ENCODE measurements at places on chromosomes 5 and 9.
A peak's percentile ranks its signal among the peaks of the same experiment; 100 is the strongest.

DNA sequence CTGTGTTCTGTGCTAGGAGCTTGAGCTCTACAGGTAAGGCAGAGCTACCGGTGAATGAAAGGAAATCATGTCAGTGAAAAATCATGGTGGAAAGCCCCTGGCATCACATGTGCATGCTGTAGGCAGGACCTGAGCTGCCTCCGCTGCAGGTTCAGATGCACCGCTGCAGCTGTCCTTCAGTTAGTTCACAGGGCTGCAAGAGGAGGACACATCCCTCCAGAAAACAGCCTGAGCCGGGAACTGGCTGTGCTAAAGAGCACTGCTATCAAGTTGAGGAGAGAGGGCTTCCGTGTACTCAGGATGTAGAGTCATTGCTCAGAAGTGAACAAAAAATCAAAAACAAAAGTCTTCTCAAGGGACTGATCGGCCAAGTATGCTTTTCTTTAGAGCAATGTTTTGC is 138.6 kb downstream of the ERCC6L2 start:
- no peak for DNase-seq

DNA sequence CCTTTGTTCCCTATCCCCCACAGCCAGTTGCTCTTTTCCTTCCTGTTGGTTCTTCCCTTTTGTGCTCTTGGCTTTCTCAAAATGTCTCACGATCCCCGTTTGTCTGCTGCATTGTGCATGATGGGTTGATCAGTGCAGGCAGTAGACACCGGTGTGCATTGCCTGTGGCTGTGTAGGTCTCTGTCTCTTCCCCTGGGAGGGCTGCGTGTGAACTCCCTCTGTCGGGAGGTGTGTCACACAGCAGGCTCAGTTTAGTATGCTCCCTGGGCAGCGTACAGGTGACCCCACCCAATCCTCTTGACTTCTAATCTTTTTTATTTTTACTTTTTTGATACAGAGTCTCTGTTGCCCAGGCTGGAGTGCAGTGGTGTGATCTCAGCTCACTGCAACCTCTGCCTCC is 265.3 kb downstream of the FSTL4 start:
- no peak for DNase-seq

GRCh38 chr9:6234014-6234413 is 18.4 kb downstream of the IL33 start:
- DNase-seq: no peak

GRCh38 chr9:114026335-114026734 is 51.8 kb downstream of the AMBP start:
- DNase-seq: no peak

DNA sequence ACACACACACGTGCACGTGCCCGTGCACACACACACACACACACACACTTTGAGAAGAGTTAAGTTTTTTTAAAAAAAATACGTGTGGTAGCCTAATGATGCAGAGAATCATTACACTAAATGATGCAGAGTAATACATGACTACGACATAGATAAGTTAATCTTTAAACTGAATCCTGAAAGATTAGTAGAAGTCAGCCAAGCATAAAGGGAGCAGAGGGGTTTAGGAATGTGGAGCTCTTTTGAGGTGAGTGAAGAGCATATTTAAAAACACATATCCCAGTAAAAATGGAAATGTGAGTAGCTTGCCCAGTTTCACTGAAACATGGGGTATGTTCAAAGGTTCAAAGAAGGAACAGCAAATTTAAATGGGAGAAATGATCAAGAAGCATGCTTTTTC is 61.3 kb upstream of the TYRP1 start:
- DNase-seq: no peak

GRCh38 chr9:92463387-92463786 is 18.9 kb downstream of the ASPN start:
- no peak for DNase-seq

GRCh38 chr9:136198605-136199083 is 6.3 kb downstream of the LHX3 start:
- no peak for DNase-seq

DNA sequence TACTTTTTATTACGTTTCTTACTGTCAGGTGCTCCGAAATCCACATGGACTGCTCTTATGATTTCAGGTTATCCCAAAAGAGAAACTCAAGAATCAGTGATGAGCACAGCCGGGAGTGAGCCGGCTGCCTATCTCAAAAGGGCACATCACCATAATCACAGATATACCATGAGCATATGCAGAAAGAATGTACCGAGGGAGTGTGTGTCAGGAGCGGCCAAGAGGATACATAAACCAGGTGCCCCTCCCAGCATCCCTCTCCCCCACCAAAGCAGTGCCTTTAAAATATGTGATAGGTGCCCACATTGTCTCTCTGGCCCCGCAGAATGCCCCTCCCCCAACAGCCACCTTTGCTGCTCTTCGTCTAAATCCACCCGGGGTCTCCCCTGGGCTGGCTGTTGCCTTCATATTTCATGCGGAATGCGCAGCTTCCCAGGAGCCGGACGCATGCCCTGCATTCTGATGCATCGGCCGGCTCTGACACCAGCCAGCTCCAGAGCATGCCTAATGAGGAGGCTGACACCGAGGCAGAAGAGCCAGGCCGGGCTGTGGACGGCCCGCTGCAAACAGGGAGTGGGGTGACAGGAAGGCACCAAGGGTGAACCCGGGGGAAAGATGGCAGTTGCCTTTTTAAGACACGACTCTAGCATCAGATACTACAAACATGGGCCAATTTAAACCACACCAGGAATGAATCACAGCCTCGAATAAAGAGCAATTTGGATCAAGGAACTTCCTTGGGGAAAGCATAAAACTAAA is 652.3 kb downstream of the BNC2 start:
- no peak for DNase-seq

DNA sequence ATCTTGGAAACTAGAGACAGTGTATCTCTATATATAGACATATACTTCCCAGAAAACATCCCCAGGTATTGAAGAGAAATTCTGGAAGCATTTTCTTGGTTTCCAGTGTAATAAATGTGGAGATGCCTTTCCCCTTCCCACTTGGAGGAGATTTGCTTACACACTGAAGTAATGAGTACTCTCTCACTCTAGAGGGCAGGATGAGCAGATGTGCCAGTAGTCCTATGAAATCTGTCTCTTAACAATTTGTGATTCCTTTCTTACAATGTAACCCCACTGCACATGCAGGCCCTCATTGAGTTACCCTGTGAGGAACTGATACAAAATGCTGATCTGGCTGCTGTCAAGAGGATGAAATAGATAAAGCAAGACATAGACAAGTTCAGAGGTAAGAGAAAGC is 567.2 kb downstream of the SLCO4C1 start:
- DNase-seq: peak; percentile 2

GRCh38 chr9:27088981-27089380 is 20.0 kb upstream of the TEK start:
- no peak for DNase-seq

DNA sequence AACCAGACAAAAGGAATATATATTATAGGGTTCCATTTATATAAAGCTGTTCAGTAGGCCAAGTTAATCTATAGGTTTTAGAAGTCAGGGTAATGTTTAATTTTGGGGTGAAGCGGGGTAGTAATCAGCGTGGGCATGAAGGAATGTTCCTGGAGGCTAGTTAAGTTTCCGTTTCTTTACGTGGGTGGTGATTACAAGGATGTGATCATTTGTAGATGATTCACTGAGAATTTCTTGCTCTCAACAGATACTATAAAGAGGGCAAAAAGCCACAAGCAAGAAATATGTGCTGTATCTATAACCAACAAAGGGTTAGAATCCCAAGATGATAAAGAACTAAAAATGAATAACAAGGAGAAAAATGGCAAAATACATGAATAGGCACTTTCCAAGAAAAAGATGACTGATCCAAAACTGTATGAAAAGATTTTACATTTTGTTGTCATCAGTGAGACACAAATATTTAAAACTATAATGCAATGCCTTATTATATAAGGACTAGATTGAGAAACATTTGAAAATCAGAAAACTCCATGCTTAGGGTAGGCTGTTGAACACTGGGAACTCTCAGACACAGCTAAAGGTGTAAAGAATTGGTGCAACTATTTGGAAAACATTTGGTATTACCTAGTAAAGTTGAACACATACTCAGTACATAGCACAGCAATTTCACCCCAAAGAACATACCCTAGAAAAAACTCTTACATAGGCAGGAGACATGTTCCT is 224.3 kb upstream of the S1PR3 start:
- peak; percentile 57 for DNase-seq

DNA sequence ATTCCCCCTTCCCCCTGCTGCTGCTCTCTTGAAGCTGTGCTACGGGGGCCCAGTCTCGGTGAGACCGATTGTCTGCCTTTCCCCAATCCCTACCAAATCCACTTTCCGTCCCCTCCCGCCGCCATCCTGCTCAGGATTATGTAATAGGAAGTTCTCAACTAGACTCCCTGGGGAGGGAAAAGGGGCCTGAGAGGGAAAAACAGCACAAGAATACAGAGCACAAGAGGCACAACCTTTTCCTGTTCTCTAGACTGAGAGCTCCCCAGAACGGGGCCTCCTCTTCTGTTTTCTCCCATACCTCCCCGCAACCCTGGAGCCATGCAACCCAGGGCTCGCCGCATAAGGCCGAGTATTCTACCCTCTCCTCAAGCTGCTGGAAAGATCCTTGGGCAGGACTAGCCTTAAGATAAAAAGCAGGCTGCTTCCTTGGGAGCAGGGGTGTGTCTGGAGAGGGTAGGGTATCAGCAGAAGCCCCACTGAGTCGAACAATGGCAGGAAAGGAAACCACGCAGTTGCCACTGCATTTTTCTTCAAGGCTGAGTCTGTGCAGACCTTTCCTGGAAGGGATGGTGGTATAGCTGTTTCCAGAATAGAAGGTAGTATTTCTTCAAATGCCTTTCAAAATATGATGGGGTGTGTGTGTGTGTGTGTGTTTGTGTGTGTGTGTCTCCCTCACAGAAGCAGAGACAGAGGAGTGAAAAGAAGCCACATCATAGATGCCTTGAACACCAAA is 12.9 kb downstream of the MYORG start:
- DNase-seq: no peak

GRCh38 chr5:15650266-15650665 is 150.3 kb downstream of the FBXL7 start:
- DNase-seq: no peak

GRCh38 chr9:90219548-90220118 is 423.0 kb downstream of the DIRAS2 start:
- no peak for DNase-seq

DNA sequence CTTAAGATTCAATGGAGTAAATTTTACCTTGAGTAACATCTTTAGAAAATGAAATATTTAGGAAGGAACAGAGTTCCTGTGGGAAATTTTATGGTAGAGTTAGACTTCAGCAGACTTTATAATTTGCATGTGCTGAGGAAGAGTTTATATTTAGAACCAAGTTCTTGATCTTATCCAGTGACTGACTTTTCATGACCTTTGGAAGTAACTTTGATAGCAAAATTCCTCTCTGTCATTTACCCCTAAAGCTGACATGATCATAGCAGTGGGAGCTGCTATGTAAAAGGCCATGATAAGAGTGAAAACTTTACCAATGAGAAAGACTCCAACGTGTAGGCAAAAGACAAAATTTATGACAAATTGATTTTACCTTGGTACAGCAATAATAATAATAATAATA is 1071.8 kb upstream of the DMAC1 start:
- no peak for DNase-seq

- no peak for DNase-seq
Measured at GRCh38 chr9:80878556-80878955, 810.8 kb downstream of the TLE1 start.

DNA sequence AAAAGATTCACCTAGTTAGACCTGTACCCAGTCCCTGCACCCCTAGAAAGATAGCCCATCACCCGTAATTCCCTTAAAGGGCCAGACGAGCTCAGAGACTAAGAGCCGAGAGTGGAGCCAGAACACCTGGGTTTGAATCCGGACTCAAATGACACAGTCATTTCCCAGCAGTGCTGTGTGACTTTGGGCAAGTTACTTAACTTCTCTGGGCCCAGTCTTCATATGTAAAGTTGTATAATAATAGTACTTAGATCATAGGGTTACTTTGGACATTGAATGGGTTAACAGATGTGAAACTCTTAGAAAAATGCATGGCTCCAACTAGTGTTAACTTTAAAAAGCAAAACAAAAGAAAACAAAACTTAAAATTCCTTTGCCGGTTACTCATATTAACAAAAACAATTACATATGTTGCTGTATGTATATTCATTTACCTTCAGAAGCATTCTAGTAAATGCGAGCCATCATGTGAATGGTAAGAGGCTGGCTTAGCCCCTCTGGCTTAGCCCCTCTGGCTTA is 40.4 kb upstream of the RASGRF2 start:
- DNase-seq: no peak

DNA sequence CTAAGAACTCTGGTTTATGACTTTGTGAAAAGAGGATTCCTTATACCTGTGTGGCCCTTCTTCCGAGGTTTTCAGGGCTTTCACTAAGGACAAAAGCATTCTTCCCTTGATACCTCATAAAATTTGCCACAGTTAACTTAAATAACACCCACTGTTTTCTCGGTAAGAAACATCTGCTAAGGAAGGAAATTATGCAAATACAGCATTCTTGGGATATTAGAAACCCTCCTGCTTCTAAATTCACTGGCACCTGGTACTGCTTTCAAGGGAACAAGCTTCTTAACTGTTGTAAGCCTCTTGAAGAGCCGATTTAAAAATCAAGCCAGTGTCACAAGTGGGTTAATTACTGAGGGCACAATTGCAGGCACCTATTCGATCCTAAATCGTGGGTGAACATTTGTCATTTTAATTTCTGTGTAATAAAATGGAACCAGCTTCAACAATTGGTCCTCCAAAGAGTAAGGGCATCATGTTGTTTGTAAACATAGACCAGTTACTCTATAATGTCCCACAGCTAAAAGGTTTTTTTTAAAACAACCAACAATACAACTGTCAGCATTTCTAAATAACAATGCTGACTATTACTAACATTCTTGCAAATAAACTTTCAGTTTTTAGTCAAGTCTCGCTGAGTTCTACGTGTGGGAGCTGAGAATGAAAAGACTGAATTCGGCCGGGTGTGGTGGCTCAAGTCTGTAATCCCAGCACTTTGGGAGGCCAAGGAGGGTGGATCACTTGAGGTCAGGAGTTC is 26.6 kb downstream of the AK3 start:
- no peak for DNase-seq

DNA sequence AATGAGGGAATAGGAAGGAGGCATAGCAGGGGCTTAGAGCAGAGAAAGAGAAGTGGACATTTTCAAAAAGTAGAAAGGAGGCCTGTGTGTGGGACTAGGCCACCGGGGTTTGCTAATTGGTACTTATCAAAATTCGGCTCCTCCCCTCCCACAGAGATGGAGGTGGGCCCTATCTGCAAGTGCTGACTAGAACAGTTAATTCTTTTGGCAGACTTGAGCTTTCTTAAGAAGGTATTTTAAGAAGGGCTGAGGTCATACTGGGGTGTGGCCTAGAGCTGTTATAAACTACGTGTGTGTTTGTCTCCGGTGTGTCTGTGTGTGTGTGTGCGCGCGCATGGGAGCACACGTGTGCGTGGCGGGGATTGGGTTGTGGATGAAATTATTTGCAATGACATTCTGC is 1086.5 kb downstream of the EFNA5 start:
- no peak for DNase-seq

- DNase-seq: no peak
Measured at GRCh38 chr5:135477613-135478066, 25.5 kb upstream of the TIFAB start.

DNA sequence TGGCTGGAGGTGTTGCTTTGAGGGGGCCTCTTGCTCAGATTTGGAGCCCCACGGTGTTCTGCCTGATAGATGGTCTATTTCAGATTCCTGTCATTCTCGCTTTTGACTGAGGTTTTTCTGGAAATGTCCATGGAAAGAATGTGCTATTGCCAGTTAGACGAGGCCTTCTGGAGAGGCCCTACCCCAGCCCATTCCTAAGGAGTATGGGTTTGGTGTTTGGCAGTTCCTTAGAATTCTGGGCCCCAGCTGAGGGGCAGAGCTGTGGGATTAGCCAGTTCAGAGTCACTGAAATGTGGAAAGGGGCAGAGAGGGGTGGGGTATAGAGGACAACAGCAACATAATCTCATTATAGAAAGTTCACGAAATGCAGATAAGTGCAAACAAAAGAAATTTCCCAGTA is 50.5 kb downstream of the GALNT10 start:
- no peak for DNase-seq

All from COLO829 (cell line).